ENCODE measurements at places on chromosomes 2 and 18.

DNA sequence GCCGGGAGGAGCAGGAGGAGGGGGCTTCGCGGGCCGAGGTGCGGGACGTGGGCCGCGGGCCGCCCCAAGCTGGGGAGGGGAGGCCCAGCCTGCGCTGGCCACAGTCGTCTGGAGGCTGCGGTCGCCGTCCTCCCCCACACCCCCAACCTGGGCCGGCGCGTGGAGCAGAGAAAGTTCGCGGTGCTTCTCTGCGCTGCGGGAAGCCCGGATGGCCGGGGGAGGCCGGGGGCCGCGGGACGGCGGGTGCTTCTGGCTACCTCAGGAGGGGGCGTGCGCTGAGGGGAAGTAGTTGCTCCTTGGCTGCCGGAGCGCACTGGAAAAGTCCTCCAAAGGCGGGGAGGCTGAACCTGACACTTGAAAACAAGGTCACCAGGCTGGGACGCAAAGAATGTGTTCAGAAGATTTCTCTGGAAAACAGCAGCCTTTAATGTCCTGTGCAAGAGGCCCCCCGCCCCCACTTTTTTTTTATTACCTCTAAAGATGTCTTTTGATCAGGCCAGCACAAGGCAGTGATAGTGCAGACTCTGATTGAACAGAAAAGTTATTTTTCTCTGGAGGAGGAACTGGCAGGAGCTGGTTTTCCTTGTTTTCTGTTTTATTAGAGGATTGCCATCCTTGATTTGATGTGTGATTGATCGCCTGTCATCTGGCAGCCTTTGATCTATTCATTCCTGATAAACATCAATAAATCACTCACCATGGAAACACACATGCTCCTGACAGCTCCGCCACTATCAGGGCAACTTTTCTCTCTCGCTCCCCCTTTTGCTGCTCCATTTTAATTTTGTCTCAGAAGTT is 1.6 kb downstream of the TSHZ1 start:
- no peak for DNase-seq

DNA sequence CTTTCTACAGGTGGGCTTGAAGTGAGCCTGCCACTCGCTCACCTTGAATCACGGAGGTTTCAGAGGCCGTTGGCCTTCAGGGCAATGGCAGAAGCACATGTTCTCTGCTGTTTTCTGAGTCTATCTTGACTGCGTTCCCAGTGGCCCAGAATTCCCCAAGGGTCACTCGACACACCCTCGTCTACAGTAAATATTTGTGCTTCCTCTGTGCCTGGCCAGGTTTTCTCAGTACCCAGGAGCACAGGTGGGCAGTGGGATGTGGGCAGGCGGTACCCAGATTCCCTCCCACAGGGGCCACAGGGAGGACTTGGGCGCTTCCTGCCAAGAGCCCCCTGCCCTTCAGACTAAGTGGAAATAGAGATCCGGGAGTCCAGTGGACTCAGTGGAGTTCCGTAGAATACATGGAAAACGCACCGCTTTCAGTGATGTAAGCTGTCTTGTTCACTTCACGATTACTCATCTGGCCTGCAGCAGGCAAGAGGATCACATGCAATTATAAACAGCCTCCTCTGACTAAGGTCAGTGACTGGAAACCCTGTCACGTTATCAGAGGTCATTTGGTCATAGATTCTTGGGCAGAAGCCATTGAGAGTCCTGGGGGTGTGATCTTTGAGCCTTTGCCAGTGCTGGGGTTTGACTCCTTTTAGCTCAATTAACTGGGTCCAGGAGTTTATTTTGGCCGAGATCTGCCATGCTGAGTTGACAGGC is 179.8 kb downstream of the NEDD4L start:
- DNase-seq, result no peak

DNA sequence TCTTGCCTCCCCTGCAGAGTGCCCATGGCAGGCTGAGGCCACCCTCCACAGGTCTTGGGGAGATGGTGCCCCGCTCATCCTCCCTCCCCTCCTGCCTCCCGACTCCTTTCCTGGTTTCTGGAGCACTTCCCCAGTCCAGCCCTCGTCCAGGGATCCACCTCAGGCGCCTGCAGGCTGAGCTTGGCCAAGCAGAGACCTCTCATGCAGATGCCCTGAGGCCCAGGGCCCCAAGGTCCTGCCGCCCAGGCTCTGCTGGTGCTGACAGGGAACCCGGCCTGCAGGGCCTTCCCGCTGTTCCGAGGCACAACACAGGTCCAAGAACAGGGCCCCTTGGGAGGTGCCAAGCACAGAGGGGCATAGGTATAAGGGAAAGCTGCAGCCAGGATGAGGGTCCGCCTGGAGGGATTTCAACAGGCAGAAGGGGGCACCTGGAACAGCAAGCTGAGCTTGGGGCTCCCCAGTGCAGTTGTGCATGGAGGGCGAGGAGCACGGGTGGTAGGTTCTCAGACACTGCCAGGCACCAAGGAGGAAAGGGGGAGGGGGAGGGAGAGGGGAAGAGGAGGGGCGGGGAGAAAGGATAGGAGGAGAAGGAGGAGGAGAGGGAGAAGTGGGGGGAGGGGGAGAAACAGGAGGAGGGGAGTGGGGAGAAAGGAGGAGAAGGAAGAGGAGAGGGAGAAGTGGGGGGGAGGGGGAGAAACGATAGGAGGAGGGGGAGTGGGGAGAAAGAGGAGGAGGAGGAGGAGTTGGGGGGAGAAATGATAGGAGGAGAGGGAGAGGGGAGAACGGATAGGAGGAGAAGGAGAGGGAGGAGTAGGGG is 1.2 kb upstream of the ANO7 start:
- no peak for DNase-seq

GRCh38 chr2:215571689-215572088 is 135.8 kb upstream of the FN1 start:
- DNase-seq, result no peak

DNA sequence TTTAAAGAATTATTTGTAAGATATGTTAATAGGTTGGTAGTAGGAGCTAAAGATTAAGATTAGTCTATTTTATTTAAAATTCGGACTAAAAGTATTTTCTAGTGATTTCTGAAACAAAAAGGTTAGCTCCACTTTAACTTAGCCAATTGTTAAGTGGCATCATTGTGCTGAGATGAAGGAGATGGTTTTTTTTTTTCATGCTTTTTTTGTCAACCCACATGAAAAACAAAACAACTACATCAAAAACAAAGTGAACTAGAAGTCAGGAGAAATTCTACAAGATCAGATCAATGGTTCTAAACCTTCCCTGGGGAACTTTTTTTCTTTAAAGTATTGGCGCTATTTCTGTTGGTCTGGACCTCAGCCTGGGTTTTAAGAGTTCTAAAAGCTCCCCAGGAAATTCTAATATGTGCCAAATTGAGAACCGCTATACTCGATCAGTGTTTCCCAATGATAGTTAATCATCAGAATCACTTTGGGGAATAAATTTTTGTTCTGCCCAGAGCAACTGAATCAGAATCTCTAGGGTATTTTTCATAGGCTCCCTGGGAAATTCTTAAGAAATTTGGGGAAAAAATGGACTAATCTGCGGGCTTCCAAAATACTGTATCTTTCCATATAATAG is 2.3 kb downstream of the ZC3H6 start:
- no peak for DNase-seq

DNA sequence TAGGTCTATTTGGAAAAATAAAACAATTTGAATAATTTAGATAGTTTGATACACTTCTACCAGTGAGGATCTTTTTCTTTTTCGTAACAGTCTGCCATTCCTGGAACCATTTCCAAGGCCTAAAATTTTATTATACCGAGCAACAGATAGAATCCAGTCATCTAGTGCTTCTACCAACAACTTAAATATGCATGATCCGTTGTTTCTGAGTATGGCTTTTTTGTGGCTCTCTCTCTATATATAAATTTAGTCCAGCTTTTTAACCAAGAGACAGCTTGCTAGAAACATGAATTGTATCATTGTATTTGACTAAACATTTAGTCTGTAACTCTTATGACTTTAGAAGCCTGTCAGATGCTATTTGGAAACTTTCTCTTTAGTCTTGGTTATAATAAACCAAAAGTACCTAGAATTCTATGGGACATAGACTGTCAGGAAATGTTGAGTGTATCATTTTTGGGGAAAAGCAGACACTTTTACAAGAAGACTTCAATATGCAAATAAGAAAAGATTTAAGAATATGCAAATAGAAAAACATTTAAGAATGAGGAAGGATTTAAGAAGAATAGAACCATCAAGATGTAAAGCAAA is 161.4 kb downstream of the ZEB2 start:
- DNase-seq, result no peak

DNA sequence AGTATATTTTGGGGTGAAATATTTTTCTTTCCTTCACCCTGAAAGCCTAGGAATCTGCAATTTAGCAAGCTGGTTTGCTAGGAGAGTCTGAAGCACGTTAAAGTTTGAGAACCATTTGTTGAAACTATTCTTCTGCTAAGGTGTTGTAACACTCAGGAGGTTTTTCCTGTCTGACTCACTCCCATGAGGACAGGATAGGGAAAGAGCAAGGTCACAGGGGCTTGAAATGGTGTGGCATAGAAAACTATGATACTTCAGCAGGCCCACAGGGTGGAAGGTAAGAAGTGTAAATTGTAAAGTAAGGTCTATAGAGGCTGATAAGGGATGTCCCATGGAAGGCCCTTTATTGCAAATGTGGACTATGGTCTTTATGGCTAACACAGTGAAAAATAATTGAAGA is 177.7 kb upstream of the ZC3H15 start:
- no peak for DNase-seq

- no peak for DNase-seq
These were observed 446.1 kb upstream of the FAM98A start for GRCh38 chr2:34045101-34045655.

DNA sequence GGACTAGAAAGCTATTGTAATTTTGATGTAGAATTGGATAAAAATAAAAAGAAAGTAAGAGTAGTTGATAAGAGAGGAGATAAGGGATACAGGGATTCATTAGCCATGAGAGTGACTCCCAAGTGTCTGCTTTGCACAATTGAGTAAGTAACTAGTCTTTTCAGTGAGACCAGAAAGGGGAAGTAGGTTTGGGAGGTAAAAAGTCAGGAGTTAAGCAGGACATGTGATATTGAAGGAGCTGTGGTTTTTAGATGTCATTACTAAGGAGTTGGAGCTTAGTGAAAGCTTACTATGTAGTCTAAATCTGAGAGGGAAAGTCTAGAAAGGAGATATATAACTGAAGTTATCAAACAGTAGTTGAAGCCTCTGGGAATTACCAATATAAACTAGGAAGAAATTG is 93.4 kb downstream of the SLC5A7 start:
- DNase-seq, result no peak

DNA sequence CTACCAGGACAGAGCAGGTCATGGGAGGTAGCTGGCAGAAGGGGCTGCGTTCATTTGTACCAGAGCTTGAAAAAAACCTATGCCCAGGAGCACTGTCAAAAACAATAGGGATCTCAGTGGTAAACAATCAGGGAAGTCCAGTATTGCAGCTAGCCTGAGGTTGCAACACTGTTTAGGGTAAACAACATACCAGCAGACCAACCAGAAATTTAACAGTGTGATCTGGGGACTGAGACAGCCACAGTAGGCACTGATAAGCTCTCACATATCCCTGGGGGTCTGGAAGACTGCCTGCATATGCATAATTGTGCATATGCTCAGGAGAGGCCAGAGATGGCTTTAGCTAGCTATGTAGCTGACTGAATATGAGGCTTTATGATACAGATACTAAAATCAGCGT is 12.0 kb upstream of the ZCCHC2 start:
- no peak for DNase-seq

GRCh38 chr18:25044694-25045093 is 307.3 kb downstream of the ZNF521 start:
- DNase-seq, result no peak

Data from stimulated activated CD8-positive, alpha-beta memory T cell treated with anti-CD3 and anti-CD28 coated beads, Interleukin-4, amount 100 ng/mL, for 1 hour (primary cell).